ENCODE measurements at places on chromosomes 5 and 9.
A peak's percentile ranks its signal among the peaks of the same experiment; 100 is the strongest.

DNA sequence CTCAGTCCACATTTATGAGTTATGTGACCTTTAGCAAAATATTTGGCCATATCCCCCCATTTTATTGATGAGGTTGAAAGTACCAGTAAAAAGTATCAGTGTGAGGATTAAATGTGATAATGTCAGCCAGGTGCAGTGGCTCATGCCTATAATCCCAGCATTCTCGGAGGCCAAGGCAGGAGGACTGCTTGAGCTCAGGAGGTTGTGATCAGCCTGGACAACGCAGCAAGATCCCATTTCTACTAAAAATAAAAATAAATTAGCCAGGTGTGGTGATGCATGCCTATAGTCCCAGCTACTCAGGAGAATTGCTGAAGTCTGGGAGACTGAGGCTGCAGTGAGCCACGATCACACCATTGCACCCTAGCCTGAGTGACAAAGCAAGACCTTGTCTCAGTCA lies 71.2 kb downstream of the GRAMD2B start:
- DNase-seq = no peak

- peak; percentile 67 for DNase-seq
Observed at GRCh38 chr9:79610791-79611614, 39.2 kb downstream of the TLE4 start.

DNA sequence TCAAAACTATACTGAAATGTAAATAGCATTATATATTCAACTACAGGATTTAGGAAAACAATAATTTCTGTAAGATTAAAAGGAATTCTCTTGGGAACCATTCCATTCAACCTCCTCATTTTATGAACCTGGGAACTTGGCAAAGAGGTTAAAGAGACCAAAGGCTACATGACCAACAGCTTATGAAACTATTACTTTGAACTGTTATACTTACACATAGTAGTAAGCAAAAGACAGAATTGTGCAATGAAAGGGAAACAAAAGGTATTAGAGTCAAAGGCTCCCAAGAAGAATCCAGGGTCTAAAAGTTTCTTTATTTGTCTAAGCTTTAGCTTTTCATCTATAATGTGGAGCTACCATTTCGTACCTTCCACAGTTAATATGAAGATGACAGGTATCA lies 7.2 kb downstream of the C9orf72 start:
- DNase-seq = no peak

- DNase-seq = no peak
Observed at GRCh38 chr9:84621811-84622210, 47.7 kb upstream of the NTRK2 start.

DNA sequence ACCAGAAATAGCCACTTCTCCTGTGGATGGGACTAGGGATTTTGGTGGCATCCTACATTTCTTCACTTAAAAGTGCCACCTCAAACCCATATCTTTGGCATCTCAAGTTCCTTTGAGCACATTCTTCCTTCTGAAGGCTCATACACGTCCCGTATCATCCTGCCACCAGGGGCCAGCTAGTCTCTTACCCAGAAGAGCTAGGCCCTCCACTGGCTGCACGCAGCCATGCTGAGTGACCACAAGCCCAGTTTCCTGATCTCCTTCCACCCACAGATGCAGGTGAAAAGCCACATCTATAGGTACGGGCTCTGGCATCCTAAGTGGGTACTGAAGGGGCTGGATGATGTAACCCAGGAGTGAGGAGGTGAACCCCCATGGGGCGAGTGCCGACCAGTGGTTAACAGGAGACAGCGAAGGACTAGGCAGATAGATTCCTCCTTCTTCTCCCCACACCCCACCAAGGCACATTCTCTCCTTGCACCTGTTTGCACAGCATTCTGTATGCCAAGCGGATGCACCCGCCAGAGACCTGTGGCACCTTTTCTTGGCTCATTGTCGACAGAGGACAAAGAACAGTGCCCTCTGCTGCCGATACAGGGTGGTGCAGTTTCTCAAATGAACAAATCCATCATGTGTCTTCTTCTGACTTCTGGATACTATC lies 14.4 kb upstream of the SCGB3A1 start:
- DNase-seq = peak; percentile 73

DNA sequence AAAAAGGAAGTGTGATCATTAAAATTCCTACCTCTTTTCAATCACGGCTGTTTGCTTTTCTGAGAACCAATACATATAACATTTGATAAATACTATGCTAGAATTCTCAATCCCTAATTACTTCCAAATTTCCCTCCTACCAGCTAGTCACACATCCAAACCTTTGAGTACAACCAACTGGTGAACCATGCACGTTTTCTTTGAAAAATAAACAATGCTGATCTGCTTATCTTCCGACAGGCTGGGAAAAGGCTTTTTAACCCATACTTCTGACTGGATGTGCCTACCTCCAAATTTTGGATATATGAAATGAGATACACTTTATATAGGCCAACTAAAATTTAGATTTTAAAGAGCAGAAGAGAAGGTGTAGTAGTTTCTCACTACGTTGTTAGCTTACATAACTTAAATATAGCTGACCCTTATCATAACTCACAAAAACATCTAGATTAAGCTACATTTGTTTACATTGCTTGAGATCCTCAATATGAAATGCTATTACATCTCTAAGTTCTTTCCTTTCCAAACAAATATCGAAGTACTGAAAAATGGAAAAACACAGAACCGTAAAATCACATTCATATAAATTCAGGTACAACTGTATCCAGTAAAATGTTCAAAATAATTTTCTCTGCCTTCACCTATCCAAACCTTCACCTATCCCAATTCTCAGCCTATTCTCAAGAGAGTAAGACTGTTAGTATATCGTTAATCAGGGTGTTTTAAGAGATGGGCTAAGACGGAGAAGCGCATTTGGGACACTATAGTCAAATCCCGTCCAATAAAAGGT lies 2.1 kb downstream of the NR3C1 start:
- no peak for DNase-seq

DNA sequence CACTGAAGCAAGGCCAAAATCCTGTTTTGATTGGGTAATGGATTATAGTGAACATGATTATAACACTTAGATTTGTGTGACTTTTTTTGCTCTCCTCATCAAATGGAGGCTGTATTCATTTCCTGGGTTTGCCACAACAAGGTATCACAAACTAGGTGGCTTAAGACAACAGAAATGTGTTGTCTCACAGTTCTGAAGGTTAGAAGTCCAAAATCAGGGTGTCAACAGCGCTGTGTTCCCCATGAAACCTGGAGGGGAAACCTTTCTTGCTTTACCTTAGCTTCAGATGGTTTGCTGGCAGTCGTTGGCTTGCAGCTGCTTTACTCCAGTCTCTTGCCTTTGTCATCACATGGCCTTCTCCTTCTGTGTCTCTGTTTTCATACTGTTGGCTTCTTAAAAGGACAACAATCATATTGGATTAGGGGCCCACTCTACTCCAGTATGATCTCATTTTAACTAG lies 32.4 kb downstream of the CDC42SE2 start:
- DNase-seq = no peak

DNA sequence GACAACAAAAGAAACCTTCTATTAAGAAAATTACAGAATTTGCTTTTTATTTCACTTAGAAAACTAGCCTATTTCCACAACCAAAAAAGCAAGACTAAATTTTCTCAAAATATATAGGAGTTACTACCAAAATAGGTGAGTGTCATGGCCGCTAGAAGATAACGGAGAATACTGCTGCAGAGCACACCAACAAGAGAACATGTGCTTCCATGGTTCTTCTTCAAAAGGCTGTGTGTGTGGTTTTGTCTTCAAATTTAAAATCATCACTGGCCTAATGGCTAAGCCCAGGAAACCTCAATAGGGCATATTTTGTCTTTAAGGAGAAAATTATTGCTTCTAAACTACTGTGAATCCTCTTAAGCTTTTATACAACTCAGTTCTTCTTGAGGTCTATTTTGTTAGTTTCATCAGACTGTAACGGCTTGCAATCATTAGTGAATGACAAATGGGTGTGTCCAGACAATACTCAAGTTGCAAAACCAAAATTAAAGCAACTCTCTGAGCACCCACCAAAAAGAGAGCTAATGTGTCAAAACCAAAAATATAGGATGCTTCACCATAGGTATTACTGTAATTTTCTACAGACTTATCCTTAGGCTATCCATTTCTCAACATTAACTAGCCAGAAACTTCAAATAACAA lies 3.3 kb downstream of the SETX start:
- no peak for DNase-seq

- DNase-seq = no peak
Observed at GRCh38 chr5:154352960-154353548, 92.7 kb upstream of the SAP30L start.

DNA sequence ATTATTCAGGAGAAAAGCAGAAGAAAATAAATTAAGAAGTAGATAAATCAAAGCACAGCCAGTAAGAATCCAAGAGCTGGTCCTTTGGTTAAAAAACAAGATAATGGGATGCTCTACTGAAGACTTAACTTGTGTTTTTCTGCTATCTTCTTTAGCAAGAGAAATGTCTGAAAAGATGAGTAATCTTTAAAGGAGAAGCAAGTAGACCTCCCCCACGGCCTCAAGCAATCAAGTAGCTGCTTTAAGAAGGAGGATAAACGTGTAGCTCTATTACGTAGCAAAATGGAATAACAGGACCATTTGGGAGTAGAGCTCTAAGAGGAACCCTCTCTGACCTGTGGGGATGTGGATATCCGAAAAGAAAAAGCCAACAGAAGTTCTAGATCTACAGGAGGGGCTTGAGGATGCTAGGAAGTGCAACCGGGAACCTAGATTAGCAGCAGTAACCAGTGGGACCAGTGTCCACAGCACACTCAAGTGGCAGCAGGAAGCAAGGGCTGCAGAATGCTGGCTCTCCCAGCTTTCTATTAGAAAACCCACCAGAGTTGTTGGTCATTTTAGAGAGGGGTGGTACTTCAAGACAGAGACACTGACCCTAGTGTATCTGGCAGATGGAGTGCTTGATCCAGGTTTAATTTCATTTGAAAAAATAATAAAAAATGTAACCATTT lies 185.4 kb downstream of the GABBR2 start:
- peak; percentile 26 for DNase-seq

- DNase-seq = no peak
Observed at GRCh38 chr5:125578551-125578950, 832.1 kb upstream of the ZNF608 start.

DNA sequence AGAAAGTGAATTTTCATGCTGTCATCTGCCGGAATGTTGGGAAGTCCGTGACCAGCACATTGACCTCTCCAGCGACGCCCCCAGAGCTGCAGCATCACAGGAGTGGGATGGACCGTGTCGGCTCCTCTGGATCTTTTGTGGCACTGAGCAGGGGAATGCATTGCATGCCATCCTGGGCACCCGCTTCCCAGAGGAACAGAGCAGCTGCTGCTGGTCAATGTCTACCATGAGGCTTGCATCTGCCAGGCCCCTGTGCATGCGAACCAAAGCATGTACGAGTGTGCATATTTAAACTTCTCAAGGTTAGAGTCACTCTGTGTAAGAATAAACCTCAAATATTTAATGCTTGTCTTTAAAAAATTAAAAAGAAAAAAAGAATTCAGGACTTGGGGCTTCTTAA lies 414.8 kb downstream of the GADD45G start:
- no peak for DNase-seq

DNA sequence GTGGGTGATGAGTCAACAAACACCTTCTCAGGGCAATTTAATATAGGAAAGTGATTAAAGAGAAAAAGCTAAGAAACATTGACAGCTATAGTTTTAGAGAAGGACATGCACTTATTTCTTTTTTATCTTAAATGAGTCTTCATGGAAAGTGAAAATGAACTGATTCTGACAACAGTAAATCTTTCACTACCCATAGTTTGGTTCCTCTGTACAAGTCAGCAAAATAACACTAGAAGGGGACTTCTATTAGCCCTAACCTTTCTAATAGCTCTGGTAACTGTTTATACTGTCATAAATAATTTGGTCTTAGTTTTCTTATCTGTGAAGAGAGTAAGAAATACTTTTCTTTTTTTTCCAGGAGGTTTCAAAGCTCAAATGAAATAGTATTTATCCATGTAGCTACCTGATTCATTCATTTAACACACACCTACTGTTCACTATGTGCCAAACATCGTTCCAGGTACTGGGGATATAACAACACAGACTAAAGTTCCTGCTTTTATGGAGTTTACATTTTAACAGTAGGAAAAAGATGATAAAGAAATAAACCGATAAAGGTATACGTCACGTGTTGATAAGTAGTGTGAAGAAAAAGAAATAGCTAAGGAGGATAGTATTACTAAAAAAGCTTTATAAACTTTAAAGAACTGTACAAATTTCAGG lies 148.2 kb downstream of the PCSK1 start:
- DNase-seq = no peak

- DNase-seq = no peak
Observed at GRCh38 chr5:169351721-169352120, 50.8 kb upstream of the SLIT3 start.

GRCh38 chr5:32331217-32331934 lies 18.6 kb upstream of the MTMR12 start:
- DNase-seq = no peak

DNA sequence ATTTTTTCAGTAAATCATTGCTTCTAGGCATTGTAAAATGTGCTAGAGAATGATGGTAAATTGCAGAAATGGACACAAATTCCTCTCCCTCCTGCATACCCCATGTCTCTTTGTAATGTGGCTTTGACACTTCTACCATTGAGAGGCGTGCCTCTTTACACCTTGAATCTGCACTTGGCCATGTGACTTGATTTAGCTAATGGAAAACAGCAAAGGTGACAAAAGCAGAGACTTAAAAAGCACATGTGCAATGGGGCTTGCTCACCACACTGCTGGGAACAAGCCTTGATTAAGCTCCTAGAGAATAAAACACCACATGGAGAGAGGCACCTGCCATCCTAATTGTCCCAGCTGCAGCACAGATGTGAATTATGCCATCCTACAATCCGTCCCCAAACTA lies 69.9 kb upstream of the NAA35 start:
- DNase-seq = no peak

GRCh38 chr9:37944671-37945481 lies 40.9 kb upstream of the SLC25A51 start:
- no peak for DNase-seq

GRCh38 chr9:129832982-129833381 lies 2.1 kb downstream of the C9orf78 start:
- DNase-seq = no peak

DNA sequence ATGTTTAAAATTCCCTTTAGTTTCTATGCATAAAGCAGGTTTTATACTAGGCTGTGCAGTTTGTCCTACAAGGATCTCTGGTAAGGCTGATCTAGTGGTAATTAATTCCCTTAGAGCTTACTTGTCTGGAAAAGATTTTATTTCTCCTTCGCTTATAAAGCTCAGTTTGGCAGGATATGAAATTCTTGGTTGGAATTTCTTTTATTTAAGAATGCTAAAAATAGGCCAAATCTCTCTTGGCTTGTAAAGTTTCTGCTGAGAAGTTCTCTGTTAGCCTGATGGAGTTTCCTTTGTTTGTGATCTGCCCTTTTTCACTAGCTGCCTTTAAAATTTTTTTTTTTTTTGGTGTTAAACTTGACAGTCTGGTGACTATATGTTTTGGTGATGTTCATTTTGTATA lies 237.1 kb upstream of the TLE4 start:
- DNase-seq = no peak
